CD4-positive, alpha-beta T cell treated with Interleukin-1 beta for 1 hour (primary cell): ENCODE measurements at places on chromosomes 12 and 14.

DNA sequence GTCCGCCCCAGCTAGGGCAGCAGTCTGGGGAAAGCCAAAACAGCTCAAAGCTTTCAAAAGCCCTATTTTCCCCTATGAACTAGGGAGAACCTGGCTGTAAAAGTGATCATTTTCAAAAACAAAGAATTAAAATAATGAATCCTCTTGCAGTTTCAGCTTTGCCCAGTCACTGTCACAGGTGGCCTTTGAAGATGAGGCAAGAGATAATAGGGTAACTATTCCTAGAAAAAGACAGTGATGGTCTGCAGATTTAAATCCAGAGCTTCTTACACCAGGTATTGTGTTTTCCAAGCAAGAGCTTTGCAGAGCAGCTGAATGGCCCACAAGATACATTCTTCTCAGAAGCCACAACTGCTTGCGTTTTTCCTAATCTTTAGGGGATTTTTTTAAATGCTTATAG, 80.2 kb upstream of the NUDT4 start:
- no peak for DNase-seq

- DNase-seq = no peak
Measured at GRCh38 chr14:77580964-77581505, 35.4 kb downstream of the SPTLC2 start.

DNA sequence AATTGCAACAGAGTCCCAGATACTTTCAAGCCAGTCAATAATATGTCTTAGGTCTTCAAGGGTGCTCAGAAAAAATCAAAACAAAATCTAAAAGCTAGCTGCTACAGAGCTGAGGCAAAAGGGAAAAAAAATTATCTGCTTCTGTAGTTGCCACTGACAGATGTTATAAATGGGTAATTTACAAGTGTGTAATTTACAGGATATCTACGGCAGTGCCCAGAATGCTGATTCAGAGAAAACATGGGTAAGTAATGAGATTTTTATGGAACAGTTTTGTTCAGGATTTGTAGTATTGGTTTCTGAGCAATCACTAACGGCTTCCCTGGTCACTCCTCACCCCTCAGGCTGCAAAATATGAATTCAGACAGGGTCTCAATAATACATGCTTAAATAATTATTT, 234.1 kb downstream of the GALC start:
- DNase-seq = no peak

DNA sequence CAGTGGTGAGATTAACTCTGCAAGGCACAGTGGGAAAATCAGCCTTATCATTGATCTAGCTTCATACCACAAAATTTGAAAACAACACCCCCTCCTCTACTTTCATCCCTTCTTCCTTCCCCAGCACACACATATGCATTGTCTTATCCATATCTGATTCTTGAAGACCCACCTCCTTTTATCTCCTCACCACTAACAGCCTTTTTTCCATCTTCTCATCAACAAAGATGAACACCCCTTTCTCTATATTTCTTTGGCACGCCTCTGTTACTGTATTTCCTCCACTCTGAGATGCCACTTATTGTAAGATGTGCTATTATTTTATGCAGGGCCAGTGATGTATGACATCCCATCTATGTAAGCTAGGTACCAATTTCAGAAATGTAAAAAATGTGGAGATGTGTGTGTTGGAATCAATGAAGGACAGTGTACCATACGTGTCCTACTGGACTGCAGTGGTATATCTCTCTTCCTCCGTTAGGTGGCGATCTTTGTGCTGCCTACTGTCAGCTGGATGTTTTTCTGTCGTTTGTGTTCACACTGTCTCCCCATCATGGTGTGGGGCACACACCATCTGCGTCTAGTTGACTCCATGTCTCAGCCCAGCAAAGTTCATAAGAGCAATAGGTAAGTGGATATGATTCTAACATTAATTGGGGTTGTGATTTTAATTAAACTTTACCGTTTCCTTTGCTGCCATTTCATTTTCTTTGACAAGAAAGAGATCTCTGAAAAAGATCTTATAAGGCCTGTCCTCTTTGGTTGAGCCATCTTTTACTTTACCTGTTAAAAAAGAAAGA, 24.0 kb downstream of the CCDC38 start:
- peak; percentile 52 for DNase-seq

GRCh38 chr12:42904683-42905418, 315.3 kb upstream of the PRICKLE1 start:
- no peak for DNase-seq

- no peak for DNase-seq
Measured at GRCh38 chr12:71135812-71136176, 22.0 kb downstream of the TSPAN8 start.

GRCh38 chr14:63543826-63544406, 739 bp upstream of the PPP2R5E start:
- no peak for DNase-seq

GRCh38 chr12:27711967-27712366, 1.3 kb downstream of the MRPS35 start:
- DNase-seq = no peak

GRCh38 chr12:117188961-117189724, 1.1 kb downstream of the FBXO21 start:
- no peak for DNase-seq

GRCh38 chr12:30201301-30202160, 417.8 kb upstream of the TMTC1 start:
- no peak for DNase-seq
